ENCODE measurements at places on chromosomes 12 and 14.

- no peak for DNase-seq
Observed at GRCh38 chr12:115964214-115964613, 313.3 kb downstream of the MED13L start.

- DNase-seq: no peak
Observed at GRCh38 chr12:63276537-63277365, 125.8 kb upstream of the AVPR1A start.

GRCh38 chr14:95555053-95555452 lies 20.2 kb downstream of the GLRX5 start:
- no peak for DNase-seq

- no peak for DNase-seq
Observed at GRCh38 chr14:50333014-50333509, 20.9 kb downstream of the DMAC2L start.

- DNase-seq: no peak
Observed at GRCh38 chr12:120759591-120760348, 34.1 kb downstream of the ACADS start.

- no peak for DNase-seq
Observed at GRCh38 chr12:86435053-86435452, 178.9 kb upstream of the MGAT4C start.

- no peak for DNase-seq
Observed at GRCh38 chr12:168763-169525, 45.0 kb downstream of the SLC6A12 start.

DNA sequence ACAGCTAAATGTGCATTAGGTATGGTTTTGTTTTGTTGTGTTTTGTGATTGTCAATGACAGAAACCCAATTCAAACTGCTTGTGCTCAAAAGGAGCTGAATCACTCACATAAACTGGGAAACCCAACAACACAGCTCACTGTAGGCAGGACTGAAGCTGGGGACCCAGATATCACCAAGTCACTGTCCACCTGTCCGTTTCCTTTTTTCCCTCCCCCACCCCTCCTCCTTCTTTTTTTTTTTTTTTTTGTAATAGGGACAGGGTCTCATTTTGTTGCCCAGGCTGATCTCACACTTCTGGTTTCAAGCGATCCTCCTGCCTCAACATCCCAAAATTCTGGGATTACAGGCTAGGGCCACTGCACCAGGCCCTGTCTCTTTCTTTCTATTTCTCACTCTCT lies 6.9 kb upstream of the SLC11A2 start:
- no peak for DNase-seq

DNA sequence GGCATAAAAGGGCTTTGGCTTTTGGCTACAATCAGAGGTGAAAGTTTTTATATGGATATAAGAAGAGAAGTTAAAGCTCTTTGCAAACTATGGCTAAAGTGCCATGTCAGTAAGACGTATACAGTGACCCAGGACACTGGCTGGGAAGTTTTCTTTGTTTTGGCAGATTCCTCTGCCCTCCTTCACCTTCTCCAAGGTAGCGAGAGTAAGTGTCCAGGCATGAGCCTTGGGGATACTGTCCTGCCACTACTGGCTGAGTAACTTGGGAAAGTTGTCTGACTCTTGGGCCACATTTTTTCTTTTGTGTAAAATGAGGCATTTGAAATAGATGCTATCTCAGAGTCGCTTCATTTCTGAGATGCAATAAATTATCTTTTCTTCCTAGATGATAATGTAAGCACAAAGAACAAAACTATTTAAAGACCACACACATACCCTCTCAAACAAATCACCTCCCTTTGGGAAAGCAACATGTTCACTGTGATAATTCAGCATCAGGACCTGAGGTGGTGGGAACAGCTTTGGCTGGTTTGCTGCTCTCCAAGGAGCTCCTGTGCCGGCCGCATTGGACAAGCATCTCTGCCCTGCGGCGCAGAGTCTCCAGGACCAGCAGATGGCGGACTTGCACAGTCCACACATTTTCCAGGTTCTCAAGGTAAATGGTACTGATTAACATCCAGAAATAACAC lies 106.3 kb downstream of the PTCSC3 start:
- no peak for DNase-seq

DNA sequence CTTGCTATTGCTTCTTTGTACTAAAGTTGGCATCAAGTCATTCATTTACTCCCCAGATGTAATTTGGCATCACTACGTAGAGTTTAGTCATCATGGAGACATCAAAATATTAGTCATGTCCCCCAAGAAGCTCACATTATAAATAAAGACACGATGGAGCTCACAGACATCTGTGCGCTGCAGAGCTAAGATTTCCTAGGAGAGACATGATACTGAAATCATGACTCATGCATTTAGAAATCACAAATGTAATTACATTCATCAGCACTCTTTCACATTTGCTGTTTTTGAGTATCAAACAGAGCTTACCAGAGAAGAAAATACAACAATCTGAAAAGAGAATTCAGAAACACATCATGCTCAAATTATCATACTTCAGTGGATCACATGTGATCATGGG lies 169.8 kb downstream of the LRIG3 start:
- no peak for DNase-seq

DNA sequence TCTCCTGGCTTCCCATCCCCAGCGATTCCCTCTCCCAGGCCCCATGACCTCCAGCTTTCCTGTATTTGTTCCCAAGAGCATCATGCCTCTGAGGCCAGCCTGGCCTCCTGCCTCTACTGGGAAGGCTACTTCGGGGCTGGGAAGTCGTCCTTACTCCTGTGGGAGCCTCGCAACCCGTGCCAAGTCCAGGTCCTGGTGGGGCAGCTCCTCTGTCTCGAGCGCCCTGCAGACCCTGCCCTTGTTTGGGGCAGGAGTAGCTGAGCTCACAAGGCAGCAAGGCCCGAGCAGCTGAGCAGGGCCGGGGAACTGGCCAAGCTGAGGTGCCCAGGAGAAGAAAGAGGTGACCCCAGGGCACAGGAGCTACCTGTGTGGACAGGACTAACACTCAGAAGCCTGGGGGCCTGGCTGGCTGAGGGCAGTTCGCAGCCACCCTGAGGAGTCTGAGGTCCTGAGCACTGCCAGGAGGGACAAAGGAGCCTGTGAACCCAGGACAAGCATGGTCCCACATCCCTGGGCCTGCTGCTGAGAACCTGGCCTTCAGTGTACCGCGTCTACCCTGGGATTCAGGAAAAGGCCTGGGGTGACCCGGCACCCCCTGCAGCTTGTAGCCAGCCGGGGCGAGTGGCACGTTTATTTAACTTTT lies 14.3 kb downstream of the C12orf43 start:
- DNase-seq: no peak

DNA sequence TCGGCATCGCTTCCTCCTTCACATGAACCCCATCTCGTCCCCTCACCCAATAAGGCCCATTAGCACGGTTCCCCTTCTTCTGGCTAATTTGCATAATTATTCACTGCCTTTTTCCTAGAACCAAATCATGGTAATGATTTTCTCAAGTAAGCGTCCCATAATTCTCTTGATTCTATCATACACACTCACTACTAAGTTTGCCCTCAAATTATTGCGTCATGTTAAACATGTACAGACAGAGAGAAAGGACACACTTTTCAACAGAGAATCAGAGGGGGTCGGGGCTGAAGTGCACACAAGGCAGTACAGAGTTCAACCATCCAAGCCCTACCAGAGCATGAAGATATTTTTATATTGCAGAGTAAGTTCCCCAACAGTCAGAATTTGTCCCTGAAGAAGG lies 256.6 kb downstream of the FOXN3 start:
- DNase-seq: no peak

- no peak for DNase-seq
Observed at GRCh38 chr14:105748204-105748578, 221.8 kb downstream of the TMEM121 start.

- DNase-seq: no peak
Observed at GRCh38 chr12:11710906-11711305, 61.4 kb downstream of the ETV6 start.

- no peak for DNase-seq
Observed at GRCh38 chr12:66066137-66066928, 64.2 kb downstream of the LLPH start.

- no peak for DNase-seq
Observed at GRCh38 chr12:21026302-21026701, 104.7 kb upstream of the SLCO1B1 start.

DNA sequence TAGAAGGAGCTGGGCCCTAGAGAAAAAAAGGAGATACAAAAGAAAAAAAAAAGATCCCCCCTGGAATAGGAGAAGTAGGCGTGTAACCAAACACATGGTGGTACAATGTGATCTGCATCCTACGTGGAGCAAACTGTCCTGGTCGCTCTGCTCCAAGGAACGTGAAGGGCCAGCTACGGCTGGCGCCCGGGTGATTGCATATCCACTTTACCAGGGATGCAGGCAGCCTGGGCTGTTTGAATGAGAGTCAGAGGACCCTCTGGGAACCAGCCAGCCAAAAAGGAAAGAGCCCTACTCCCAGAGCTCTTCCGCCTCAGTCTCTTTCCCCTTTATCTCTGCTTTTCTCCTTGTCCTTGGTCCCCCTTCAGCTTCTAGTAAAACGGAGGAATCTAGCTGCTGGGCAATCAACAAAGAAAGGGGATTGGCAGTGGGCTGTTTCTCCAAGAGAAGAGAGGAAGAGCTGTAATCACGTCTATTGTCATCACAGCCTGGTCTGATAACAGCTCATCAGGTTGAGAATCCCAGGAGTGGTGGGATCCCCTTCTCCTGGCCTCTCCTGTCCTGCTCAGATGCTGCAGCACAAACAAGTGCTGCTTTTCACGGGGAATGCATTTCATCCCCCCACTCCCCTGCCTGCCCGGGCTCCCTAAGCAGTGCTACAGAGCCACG lies 156.0 kb downstream of the ADCK1 start:
- no peak for DNase-seq

DNA sequence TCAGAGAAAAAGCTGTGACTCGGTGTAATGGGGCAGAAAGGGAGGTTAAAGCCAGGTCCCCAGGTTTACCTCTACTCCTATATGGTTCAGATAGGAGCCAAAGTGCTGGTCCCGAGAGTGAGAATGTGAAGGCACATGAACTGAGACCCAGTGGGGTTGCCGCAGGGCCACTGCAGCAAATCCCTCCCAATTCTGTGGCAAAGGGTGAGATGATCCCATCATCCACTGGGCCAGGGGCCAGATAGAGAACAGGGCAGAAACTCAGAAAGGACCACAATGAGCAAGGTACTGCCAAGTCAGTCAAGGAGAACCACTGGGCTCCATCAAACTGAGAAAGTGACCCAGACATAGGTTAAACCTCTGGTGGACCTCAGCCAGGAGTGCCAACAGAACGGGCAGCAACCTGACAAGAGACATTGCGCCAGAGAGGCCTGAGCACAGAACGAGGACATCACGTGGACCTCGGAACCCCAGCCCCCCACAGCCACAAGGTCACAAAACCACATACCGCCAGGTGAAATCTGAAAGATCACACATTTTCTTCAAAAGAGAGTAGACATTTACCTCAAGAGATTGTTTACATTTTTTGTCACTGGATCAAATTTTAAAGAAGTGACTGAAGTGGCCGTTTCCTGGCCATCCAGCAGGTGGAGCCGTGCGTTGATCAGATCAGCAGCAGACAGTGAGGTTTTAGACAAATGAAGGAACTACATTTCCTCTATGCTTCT lies 20.5 kb upstream of the ITPR2 start:
- DNase-seq: peak; percentile 78

DNA sequence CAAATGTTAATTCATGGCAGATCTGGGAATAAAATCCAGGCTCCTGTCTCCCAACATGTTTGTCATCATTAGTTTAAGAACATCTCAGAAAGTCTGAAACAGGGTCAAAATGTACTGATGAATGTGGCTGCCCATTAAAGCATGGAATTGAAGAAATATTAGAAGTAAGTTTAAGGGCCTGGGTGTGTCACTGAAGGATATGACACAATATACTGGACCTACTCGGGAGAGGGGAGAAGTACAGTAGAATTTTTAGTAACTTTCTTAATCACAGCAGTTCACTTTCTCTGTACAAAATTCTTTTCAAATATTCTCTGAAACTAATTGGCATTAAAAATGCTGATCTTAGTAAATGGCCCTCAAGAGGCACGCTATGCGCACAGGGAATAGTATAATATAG lies 185.5 kb downstream of the ETV6 start:
- no peak for DNase-seq

GRCh38 chr12:116382686-116383530 lies 105.4 kb upstream of the MED13L start:
- no peak for DNase-seq

DNA sequence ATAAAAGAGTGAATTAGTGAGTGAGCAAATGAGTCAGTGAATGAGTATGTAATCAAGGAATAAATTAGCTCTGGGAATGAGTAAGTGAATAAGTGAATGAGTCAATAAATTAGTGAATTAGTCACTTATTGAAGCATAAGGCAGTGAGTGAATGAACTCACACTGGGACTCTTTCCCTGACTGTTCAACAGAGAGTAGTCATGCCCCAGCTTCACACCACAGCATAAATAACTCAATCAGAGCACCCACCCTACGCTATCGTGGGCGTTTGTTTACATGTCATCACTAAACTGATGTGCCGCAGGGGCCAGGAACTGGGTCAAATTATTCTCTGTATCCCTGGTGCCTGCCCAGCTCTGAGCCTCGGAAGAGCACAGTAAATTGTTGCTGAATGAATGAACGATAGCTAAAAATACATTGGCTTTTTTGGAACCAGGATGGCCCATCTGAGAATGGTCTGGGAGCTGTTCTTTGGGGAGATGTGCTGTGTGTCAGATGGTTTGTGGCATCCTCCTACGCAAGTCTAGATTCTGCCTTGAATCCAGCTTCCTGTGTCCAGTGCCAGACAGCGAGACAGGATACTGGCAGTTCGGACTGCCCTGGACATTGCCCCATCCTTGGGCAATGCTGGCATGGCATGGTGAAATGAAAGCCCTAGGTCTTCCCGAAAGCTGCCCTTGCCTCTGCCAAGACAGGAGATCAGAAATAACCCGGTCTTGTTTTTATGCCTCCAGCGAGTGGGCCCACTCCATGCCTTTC lies 98.0 kb upstream of the RTL1 start:
- no peak for DNase-seq

DNA sequence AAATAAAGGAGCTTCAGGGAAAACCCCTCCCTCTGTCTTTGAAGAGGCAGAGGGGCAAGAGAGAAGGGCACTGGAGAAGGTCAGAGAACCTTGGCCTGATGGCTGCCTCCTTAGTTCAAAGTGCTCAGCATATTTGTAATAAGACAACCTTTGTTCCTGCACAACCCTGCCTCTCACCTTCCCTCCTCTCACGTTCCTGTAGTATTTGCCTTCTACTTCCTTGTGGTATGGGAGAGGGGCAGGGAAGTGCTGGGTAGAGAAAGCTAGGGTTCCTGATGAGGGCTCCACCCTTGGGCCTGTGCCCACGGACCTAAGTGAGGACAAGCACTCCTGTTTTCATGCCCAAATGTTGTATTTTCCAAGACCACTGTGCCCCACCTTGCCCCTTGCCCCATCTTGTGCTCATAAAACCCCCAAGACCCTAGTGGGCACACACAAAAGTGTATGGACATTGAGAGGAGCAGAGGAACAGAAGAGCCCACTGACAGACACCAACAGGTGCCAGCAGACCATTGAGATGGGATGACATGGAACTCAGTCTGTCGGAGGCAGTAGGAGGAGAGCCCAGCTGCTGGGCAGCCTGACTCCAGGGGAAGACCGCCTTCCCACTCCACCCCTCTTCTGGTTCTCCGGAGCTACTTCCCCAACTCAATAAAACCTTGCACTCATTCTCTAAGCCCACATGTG lies 261.5 kb upstream of the CCDC196 start:
- no peak for DNase-seq

Data from CD4-positive, alpha-beta T cell treated with Interleukin-2 at 100 ng/mL for 4 hours (primary cell).